COR-L47 (cell line): ENCODE measurements at places on chromosomes 3 and 15.
A peak's percentile ranks its signal among the peaks of the same experiment; 100 is the strongest.

DNA sequence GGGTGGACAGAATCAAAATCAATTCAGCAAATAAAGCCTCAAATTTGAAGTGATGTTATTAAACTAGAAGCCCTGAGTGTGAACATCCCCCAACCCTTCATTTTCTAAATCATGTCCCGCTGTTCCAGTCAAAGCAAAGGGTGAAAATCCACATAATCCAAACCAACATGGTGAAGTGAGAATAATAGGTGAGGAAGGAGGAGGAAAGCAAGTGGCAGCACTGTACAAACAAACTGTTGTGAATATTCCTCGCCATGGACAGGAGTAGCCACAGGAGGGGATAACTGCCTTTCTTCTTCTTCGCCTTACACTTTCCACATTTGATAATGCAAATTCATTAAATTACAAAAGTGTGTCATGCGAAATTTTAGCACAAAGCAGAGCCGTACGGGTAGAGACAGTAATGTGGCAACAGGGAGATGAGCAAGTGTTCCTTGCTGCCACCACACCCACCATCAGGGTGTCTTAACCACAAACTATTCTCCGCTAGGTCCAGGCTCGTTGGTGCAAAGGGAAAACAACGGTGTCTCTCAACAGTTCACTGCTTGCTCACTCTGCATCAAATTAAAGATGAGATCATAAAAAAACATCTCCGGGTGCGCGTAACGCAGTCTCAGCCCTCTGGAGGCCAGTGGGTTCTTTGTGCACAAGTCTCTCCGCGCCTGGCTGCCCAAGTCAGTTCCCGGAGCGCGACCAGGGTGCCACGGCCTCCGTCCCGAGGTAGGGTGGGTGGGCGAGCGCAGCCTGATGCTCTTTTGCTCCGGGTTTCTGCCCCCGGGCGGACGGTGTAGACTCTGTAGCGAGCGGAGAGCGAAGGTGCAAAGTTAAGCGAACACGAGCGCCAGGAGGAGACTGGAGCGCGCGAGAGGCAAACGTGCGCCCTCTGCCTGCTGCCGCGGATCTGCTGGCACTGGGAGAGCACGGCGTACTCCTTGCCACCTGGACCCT, 6.7 kb downstream of the EPHA3 start:
- DNase-seq: peak; percentile 75

DNA sequence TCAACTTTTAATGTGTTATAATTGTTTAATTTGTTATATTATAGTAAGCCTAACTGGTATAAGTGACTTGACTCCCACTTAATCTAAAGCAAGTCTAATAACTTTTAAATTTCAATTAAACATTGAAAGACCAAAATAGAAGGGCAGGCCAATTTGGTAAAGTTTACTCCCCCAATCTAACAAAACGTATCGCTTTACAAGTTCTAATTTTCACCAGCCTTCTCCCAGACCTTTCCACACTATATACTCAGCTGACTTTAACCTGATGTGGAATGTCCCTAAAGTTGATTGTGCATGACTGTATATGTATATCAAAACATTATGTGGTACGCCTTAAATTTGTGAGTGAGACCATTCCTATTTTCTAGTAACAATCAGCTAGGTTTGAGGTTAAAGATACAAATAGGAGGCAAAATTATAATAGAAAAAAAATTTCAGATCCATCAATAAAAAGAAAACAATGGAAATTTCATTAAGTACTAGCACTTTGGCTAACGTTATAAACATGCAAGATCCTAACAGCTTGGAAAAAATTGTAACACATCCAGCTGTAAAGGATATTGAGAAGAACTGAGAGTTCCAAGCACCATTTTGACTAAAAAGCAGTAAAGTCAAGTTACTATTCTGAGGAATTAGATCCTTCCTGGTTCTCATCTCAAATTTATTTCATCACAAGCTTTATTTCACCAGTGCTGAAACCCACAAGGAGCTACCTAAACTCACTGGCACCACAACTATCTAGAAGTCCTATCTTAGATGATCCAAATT, 199.5 kb downstream of the ERC2 start:
- no peak for DNase-seq

DNA sequence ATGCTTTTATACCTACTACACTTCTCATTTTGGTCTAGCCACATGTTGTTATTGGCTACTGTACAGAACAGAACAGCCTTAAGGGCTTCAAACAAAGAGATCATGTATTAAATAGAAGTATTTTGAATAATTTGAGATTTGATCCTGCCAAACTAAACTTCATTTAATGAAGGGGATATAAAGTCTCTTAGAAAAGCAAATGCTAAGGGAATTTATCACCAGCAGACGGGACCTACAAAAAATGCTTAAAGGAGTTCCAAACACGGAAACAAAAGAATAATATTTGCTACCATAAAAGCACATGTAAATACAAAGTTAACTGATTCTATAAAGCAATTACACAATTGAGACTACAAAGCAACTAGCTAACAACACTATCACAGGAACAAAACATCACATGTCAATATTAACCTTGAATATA, 23.6 kb upstream of the FMN1 start:
- peak; percentile 54 for DNase-seq

DNA sequence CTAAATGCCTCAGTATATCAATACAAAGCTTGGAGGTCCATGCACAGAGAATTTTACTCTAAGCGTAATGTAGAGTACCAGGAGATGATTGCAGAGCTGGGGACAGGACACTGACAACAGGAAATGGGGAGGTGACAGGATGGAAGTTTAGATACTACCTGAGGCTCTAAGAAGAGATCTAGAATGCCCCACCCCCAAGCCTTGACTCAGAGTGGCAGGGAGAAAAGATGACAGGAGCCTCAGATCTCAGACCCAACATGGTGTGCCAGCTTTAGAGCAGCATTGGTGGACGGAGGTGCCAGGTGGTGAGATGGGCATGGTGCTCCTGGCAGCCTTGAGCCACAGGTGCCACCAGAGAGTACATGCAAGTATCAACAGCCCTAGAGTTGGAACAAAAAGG, 62.5 kb downstream of the LYZL4 start:
- DNase-seq: no peak

DNA sequence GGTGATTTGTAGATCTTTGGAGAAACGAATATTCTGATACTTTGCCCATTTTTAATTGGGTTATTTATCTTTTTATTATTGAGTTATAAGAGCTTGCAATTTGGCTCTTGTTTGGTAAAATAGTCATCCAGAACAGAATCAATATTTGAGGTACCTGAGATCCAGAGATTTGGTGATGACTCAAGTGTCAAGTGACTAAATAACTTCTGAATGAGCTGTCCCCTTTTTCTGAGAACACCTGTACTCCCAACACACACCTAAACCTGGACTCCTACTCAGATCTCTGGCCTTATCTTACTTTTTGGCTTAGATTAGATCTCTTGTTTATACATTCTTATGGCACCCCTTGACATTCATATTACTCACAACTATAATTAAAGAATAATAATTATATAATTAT, 3.1 kb upstream of the TRA2B start:
- no peak for DNase-seq

- DNase-seq: peak; percentile 5
Measured at GRCh38 chr15:59456114-59456513, 18.1 kb downstream of the FAM81A start.

DNA sequence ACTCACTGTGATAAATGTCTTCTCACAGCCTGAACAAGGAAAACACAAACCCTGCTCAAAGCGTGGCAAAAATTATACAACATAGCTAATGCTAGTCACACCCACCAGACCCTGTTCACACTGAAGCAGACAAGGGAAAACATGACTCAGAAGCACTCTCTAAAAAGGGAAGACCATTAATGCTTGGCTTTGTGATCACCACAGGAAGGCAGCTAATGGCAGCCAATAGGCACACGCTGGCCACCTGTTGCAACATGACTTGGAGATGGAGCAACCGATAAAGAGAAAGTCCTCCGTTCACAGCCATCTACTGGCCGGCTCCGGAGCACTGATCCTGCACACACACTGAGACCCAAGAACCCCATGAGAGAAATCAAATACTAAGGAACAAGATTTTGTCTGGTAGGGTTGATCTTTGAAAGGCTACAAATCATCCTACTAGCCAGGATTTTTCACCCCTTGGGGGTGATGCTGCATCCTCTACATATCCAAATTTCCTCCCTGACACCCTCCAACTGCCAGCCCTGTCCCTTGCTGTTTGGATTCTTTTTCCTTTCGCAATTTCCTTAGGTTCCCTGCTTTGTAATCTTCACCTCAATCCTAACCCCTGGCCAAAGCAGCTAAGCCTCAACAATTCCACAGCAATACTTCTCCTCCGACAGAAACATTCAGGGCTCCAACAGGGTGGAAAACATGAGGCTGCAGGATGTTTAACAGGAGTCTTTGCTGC, 3.2 kb downstream of the ZXDC start:
- DNase-seq: peak; percentile 73
